Kidney capillary endothelial cell (primary cell): ENCODE measurements at places on chromosomes 13 and 19.

DNA sequence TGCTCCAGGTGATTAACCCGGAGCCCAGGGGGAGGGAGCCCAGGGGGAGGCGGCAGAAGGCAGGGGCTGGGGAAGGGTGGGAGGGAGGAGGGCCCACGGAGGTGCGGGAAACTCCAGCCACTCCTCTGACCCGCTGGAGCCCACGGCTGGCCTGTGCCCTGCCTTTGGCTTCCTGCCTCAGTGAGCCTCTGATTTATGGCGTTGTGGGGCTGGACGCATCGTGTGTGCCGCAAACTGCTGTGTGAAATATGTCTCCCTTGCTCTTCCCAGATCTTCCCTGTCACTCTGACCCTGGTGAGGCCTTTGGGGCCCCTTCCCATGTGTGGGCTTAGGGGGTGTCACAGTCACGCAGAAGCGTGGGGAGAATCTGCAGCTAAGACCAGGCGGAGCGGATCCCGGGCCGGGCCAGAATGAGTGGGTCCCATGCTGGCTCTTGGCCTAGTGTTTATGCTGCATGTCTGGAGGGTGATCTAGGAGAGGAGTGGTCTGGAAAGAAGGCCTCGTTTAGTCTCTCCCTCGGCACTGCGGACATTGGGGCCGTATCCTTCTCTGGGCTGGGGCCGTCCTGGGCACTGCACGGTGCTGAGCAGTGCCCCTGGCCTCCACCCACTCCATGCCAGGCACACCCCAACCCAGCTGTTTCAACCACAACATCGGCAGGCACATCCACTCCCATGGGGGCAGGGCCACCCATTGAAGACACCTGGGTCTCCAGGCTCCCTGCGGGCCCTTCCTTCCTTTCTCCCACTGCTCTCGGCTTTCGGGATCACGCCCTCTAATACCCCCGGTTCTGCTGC, 123.0 kb downstream of the KDM4B start:
- DNase-seq = no peak

- DNase-seq = no peak
Observed at GRCh38 chr19:1229924-1230782, 7.7 kb downstream of the CBARP start.

DNA sequence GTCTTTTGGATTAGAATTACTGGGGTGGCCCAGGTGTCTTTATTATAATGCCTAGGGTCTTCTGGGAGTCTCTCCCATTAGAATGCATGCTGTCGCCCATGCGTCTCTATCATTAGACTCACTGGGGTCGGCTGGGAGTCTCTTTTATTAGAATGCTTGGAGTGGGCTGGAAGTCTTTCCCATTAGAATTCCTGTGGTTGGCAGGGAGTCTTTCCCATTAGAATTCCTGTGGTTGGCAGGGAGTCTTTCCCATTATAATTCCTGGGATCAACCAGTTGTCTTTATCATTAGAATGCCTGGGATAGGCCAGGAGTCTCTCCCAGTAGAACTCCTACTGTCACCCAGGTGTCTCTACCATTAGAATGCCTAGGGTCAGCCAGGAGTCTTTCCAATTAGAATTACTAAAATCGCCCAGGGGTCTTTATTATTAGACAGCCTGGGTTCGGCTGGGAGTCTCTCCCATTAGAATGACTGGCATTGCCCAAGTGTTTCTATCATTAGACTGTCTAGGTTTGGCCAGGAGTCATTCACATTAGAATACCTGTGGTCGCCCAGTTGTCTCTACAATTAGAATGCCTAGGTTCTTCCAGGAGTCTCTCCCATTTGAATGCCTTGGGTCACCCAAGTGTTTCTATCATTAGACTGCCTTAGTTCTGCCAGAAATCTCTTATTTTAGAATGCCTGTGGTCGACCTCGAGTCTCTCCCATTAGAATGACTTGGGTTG, 1558.5 kb downstream of the UQCRFS1 start:
- no peak for DNase-seq

DNA sequence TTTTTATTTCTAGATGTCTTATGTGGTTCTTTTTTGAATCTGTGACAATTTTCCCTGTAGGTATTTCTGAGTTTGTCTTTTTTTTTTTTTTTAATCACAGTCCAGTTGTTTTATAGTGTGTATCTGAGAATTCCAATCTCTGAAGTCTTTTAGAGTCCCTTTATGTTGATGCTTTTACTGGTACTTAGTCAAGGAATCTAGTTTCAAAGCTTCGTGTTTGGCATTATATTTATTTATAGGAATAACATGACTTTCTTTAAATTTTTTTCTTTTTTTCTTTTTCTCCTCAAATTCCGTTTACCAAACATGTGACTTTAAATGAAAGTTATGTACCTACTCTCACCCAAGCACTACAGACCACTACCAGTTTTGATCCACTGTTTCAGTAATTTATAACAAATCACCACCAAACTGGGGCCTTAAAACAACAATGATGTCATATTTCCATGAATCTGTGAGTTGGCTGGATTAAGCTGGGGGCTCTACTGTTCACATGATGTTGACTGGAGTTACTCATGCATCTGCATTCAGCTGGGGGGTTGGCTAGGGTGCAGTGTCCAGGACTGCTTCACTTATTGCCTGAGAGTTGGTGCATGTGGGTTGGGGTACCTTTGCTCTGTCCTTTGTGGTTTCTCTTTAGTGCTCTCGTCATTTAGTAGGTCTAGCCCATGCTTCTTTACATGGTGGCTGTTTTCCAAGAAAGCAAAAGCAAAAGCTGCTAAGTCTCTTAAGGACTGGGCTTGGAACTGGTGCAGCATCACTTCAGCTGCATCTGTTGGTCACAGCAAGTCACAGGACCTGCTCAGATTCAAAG, 22.3 kb downstream of the KCTD4 start:
- DNase-seq = no peak

DNA sequence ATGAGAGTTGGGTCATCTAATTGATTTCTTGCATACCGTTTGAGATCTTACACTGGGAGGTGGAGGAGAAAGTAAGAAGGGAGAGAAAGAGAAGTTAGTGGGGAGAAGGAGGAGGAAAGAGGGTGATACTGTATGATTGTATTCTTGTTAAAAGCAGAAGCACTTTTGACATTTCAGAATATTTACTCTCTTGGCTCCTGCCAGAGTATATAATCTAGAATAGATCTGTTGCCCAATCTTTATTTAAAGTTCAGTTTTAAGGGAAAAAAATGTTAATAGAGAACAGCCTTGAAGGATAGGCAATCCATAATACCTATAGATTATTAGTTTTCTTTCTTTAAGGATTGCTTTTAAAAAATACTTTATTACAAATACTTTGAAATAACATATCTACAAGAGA, 41.5 kb downstream of the PDS5B start:
- DNase-seq = no peak

- no peak for DNase-seq
Observed at GRCh38 chr13:94825507-94825906, 113.2 kb upstream of the SOX21 start.

DNA sequence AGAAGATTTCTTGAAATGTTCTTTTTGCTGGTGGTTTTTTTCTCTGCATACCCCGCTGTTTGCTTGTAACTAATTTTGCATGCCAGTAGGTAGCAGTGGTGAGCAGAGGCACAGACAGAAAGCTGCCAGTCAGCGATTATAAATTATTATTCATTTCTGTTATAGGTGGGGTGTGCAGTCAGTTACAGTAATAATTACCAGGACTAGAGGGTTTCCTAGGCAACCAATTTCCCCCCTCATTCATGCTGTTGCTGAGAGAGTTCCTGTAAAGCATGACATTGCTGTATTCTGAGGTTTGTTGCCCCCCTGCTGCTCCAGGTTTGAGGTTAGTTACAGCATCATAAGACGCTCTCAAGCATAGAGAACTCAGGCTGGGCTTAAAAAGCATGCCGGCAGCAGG, 104.5 kb downstream of the URI1 start:
- peak; percentile 1 for DNase-seq
